Bone marrow (tissue), 2 donors: ENCODE measurements at places on chromosomes 16 and 17.
A peak's percentile ranks its signal among the peaks of the same experiment; 100 is the strongest.

- DNase-seq: no peak
Measured at GRCh38 chr17:32299580-32300164, 34.0 kb downstream of the RHBDL3 start.

GRCh38 chr16:4790261-4790660 lies 2.1 kb upstream of the SEPTIN12 start:
- no peak for DNase-seq

- peak; percentile 39 for DNase-seq
Measured at GRCh38 chr16:67415872-67416793, at the start of gene ZDHHC1. Gene ZDHHC1, minus strand, starts transcription at chr16:67416477. Its CDS starts 8,702 bp downstream, at chr16:67407775.

- DNase-seq: no peak
Measured at GRCh38 chr16:54632322-54633220, 298.1 kb upstream of the IRX5 start.

DNA sequence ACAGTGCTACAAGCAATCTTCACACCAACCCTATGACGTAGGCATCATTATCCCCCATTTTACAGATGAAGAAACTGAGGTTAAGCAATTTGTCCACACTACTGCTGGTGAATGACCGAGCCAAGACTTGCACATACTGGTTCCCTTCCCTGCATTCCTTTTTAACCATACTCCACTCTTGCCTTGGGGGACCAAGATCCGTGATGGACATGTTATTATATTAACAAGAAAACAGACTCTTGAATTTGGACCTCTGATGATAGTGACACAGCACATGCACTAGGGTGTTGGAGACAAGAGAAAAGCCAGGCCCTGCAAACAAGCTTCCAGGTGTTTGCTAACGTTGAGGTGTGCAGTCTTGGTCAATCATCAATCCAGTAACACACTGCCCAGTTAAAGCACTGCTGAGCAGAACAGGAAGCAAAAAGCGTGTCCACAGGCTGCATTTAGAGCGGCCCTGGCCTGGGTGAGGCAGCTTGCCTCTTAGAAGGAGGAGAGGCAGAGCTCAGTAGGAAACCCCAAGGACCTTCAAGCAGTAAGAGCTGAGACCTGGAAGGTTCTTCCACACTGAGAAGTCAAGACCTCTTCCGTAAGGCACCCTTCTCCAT lies 36.7 kb downstream of the HNF1B start:
- DNase-seq: no peak

DNA sequence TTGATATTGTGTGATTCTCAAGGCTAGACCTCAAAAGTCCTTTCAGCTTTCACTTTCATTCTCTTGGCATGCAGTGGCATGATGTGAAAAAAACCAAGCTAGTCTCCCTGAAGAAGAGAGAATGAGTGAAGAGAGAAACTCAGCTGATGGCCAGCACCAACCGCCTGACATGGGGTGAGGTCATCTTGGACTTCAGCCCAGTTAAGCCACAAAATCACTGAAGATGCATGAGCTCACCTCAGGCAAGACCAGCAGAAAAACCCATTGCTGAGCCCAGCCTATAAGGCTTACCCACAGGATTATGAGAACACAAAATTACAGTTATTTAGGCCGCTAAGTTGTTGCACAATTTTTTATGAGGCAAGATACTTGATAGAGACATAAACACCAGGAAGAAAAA lies 496.5 kb downstream of the TOX3 start:
- no peak for DNase-seq

DNA sequence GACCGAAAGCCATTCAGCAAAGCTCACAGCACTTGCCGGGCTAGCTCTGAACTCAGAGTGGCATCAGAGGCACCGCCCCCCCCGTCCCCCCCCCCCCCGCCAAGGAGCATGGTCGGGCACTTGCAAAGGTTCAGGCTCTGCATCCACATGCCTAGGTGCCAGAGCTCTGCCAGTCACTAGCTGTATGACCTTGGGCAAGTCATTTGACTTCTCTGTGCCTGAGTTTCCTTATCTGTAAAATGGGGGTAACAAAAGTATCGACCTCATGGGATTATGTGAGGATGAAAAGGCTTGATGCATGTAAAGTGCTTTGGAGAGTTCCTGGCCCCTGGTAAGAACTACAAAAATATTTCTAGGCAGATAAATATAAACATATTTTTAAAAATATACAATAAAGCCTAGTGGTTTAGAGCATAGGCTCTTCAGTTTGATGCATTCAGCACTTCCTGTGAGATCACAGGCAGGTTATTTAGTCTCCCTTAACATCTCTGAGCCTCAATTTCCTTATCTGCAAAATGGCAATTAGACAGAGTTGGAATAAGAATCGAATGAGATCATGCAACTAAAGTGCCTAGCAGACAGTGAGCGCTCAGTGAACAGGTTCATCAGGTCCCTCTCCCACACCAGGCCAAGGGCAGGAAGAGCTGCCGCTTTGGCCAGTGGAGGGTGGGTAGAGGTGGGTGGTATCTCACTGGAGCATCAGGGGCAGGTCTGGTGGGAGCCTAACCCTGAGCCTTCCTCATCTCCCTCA lies 117.2 kb downstream of the CYLD start:
- no peak for DNase-seq

DNA sequence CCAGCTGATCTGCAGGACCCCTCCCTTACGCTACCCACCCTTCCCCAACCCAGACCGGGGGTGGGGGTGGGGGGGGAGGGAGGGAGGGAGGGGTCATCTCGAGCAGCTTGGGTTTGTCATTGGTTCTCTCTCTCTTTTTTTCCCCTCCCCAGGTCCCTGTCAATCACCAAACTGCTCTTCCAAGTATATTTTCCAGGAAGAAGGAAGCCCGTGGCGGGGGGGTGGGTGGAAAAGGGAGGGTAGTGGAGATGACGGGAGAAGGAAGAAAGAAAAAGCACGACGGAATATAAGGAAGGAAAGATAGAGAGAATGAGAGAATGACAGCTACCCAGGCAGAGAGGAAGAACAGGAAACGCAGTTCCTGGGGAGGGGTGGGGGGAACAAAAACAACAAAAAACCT lies 17.9 kb downstream of the SALL1 start:
- no peak for DNase-seq

- DNase-seq: no peak
Measured at GRCh38 chr17:69762359-69762758, 312.7 kb upstream of the KCNJ16 start.

DNA sequence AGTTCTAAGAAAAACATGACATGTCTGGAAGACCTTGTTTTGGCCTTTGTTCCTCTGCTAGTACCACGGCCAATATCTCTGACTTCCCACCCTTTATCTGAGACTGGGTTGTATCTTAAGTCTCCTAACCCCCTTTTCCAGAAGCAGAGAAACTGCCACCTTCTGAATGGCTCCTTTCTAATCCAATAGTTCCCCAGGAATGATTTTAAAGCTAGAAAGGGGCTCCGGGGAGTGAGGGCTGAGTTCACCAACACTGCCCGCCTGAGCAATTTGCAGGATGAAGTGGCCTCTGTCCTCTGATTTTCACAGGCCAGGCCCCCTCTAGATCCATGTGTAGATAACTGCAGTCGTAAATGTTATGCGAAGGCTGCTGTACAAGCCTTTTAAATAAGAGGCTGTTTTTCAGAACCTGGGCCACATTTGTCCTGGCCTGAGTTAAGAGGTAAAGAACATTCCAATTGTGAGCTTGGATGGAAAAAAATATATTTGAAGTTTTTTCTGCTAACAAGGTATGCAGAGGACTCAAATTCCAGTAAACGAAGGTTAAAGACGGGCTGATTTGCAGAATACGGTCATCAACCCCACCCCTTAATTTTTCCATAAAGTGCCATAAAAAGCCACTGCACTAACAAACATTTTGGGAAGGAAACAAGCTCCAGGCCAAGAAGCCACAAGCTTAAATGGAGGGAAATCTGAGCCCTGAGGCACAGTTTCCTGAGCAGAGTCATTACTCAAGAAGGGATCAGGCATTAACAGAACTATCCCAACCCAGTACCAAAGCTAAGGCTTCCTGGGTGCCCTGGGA lies 117.0 kb upstream of the MAF start:
- DNase-seq: no peak

GRCh38 chr16:89596957-89597649 lies 16.3 kb upstream of the DPEP1 start:
- DNase-seq: no peak

DNA sequence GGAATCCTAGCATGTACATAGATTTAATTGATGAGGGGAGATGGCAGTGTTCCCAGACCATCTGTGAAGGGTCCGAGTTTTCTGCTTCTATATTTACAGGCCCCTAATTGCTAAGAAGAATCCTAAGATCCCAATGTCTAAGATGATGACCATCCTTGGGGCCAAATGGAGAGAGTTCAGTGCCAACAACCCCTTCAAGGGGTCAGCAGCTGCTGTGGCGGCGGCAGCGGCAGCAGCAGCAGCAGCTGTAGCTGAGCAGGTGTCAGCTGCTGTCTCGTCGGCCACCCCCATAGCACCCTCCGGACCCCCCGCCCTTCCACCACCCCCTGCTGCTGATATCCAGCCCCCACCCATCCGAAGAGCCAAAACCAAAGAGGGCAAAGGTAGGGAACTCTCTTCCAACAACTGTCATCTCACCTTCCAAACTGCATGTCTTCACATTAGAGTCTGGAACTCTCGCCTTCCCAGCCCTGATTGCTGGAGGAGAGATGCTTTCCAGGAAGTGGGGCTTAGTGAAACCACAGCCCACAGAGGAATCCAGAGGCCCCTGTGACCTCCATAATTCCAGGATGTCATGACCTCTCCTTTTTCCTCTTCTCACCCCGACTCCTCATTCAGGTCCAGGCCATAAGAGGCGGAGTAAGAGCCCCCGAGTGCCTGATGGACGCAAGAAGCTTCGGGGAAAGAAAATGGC lies 4.7 kb downstream of the CHD3 start:
- DNase-seq: no peak

GRCh38 chr17:41813699-41814124 lies 908 bp downstream of the FKBP10 start:
- no peak for DNase-seq

DNA sequence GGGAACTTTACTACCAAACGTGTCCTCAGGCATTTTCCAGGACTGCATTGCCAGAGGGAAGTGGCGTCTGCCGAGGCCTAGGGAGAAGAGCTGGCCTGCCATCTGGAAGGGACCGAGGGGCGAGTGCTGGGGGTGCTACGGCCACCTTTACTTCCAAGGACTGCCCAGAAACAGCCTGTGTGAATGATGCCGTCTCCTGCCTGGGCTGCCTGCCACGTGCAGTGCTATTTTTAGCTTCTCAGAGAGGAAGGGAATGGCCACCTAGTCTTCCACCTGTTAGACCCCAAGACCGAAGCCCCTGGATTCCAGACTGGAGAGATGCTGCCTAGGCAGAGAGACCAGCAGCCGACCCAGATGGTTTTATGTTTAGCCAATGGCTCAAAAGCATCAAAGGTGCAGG lies 57.2 kb downstream of the VAC14 start:
- no peak for DNase-seq

DNA sequence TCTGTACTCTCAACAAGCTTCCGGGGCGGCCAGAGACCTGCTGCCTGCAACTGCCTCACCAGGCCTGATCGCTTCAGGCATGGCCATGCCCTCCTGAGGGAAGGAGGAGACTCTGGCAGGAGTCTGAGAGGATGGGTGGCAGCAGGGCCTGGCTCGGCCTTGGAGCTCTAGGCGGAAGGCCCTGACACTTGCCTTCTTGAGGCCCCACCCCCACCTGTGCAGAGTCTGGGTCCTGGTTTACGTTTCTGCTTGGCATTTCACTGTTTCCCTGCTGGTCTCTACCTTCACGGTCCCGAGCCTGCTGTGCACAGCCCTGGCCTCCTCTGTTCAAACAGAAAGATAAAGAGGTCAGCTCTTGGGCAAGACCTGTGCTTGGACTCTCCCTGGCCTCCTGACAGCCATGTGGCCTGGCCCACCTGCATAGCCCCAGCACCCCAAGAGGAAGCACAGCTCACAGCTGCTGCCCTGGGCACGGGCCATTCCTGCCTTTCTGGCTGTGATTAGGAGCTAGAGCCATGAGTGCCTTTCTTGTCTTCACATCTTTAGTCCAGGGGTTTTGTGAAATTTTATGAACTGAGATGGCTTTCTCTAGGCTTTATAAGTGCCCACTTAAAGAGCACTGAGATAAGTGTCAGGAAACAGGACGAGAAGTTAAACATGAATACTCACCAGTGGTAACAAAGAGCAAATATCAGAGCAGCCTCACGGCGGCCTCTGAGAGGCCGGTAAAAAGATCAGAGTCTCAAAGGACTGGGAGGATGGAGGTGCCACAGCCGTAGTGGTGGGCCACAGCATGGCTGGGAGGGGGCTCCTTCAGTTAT lies 25.6 kb upstream of the MTSS2 start:
- DNase-seq: no peak

GRCh38 chr16:56616608-56617211 lies 8.3 kb downstream of the MT2A start:
- DNase-seq: no peak

- no peak for DNase-seq
Measured at GRCh38 chr17:40350689-40351358, 13.7 kb downstream of the GJD3 start.

GRCh38 chr17:22304667-22305303 lies 612.5 kb downstream of the KCNJ18 start:
- DNase-seq: no peak

GRCh38 chr17:9151091-9151490 lies 129.8 kb downstream of the NTN1 start:
- DNase-seq: no peak

DNA sequence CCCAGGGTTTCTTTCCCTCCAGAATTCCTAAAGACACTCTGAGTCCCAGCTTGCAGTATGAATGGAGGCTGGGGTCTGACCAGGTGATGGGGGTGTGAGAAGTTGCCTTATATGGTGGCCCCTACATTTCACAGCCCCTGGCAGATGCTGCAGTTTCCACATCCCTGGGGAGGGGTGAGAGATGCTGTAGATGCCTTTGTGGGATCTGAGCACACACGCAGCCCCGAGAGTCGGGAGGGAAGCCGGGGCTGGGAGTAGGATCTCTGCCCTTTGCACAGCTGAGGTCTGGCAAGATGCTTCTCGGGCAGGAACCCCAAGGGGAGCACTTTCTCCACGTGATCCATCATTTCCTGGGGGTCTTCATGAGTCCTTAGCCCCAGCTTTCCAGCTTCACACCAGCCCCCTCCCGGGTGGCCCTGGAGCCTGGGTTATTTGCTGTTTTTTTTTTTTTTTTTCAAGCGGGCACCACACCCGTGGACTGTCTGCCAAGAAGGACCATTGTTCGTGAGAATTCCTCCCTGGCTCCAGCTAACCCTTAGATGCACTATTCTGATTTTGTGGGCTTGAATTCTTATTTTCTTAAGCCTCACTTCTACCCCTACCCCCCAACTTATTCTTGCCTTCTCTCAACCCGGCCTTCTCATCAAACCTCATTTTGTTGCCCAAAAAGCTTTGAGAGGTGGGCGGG lies 50.6 kb downstream of the NTN1 start:
- no peak for DNase-seq

DNA sequence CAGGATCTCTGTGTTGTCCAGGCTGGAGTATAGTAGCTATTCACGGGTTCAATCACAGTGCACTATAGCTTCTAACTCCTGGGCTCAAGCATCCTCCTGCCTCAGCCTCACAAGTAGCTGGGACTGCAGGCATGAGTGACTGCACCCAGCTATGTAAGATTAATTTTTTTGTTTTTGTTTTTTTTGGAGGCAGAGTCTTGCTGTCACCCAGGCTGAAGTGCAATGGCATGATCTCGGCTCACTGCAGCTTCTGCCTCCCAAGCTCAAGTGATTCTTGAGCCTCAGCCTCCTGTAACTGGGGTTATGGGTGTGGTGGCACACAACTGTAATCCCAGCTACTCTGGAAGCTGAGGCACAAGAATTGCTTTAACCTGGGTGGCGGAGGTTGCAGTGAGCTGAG lies 15.8 kb downstream of the PPM1D start:
- no peak for DNase-seq
